ENCODE measurements at places on chromosomes 4 and X. TPM values are rescaled to one million over a fixed set of nuclear protein-coding genes. Genes with fewer than 3 reads are reported as not detected.

The HSFX2 gene
- total RNA-seq = 0.96 TPM

The ZRSR2 gene
- total RNA-seq = 4.5 TPM

The TBX22 gene
- total RNA-seq = not detected

The CFAP47 gene
- not detected for total RNA-seq

The MAB21L2 gene
- 0.10 TPM for total RNA-seq

DNA sequence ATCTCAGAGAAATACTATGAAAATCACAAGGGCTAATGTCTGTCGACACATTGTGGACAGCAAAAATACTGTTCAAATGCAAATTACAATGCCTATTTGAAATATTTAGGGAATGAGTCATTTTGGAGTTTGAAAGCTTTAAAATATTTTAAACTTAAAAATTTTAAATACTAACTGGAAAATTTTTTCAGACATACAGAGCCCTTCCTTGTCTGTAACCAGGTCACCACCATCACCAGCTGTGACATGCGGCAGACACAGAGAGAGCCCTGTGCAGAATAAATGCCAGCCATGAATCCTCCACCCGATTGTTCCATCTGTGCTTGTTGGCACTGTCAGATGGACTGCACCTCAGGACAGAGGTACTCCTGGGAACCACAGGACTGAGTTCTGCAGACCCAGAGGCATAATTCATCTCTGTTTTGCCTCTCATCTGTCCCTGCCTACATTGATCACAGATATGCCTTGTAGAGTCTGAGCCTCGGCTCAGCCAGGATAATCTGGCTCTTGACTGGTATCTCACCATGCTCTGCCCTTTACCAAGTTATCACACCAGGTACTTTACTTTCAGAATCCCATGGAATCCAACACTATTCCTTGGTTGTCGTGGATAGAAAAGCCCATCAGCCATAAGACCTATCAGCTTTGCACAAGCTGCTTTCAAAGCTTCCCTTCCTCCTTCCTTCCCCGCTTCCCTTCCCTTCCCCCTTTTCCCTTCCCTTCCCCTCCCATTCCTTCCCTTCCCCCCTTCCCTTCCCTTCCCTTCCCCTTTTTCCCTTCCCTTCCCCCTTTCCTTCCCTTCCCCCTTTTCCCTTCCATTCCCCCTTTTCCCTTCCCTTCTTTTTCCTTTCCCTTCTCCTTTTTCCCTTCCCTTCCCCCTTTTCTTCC, 67.2 kb downstream of the TBC1D9 start:
- peak; percentile 36 for DNase-seq

- no peak for DNase-seq
Measured at GRCh38 chrX:119624417-119624816, 18.2 kb upstream of the NKRF start.

The APLN gene
- total RNA-seq = 0.98 TPM

The TEX13B gene
- total RNA-seq = not detected

DNA sequence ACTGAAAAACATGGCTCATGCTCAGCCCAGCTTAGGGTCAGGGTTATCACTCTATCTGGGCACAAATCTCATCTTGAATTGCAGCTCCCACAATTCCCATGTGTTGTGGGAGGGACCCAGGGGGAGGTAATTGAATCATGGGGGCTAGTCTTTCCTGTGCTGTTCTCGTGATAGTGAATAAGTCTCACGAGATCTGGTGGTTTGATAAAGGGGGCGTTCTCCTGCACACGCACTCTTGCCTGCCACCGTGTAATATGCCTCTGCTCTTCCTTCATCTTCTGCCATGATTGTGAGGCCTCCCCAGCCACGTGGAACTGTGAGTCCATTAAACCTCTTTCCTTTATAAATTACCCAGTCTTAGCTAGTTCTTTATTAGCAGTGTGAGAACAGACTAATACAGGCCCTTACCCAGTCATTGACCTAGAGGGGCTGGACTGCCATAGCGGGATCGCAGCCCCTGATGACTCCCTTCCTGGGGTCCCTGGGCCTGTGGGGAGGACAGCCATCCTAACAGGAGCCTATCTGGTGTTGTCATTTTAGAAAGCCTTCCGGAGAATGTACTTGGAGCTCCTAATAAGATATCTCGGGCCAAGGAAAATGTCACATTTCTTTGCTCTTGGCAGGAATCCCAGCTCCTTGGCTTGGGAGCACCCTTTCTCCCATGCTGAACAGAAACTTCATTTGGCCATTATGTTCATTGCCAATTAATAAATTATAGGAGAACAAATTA, 112.6 kb downstream of the PHKA2 start:
- DNase-seq = no peak

DNA sequence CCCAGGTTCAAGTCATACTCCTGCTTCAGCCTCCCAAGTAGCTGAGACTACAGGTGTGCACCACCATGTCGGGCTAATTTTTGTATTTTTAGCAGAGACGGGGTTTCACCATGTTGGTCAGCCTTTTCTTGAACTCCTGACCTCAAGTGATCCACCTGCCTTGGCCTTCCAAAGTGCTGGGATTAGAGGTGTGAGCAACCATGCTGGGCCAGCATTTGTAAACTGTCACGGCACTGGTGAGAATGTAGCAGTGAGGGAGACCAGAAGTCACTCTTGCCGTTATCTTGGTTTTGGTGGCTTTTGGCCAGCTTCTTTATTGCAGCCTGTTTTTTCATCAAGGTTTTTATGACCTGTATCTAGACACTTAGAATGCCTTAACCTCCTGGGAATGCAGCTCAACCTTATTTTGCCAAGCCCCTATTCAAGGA, 22.4 kb downstream of the PCDH18 start:
- no peak for DNase-seq

The SATL1 gene
- not detected for total RNA-seq

GRCh38 chr4:146582864-146583263, 55.8 kb upstream of the POU4F2 start:
- DNase-seq = no peak

- peak; percentile 49 for DNase-seq
Measured at GRCh38 chr4:6886886-6887285, 22.7 kb upstream of the TBC1D14 start.

DNA sequence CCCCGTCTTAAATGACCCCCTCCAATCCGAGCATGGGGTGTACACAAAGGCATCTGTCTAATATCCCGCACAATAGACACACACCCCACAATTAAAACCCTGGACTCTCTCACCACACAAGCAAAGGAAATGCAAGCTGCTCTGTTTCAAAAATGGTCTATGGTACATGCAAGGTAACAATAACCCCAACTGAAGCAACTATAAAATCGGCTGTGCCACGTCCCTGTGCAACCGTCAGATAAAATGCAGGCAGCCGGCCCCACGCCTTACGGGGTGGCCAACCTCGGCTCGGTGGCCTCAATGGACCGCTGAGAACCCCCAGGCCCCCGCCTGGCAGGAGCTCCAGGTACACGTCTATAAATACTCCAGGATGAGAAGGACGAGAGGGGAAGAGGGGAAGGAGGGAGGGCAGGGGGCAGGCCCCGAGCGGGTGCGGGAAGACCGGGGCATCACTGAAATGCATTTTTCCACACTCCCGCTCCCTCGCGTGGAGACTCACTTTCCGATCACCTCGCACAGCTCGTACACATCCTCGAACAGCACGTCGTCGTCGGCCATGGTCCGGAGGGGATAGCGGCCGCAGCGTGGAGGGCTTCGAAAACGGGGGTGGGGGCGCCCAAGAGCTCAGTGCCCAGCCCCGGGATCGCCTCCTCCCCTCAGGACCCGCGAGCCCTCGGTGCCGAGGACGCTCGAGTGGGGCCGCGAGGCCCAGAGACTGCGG, 763 bp downstream of the CASK start:
- DNase-seq = peak; percentile 22

DNA sequence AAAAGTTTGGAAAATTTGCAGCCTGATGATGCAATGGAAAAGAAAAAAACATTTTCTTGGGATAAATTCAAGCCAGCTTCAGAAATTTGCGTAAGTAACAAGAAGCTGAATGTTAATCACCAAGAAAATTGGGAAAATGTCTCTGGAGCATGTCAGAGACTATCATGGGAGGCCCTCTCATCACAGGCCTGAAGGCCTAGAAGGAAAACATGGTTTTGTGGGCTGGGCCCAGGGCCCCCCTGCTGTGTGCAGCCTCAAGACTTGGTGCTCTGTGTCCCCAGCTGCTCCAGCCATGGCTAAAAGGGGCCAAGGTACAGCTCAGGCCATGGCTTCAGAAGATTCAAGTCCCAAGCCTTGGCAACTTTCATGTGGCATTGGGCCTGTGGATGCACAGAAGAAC, 1049.8 kb upstream of the GRIA3 start:
- no peak for DNase-seq

The SPARCL1 gene
- 0.39 TPM for total RNA-seq

DNA sequence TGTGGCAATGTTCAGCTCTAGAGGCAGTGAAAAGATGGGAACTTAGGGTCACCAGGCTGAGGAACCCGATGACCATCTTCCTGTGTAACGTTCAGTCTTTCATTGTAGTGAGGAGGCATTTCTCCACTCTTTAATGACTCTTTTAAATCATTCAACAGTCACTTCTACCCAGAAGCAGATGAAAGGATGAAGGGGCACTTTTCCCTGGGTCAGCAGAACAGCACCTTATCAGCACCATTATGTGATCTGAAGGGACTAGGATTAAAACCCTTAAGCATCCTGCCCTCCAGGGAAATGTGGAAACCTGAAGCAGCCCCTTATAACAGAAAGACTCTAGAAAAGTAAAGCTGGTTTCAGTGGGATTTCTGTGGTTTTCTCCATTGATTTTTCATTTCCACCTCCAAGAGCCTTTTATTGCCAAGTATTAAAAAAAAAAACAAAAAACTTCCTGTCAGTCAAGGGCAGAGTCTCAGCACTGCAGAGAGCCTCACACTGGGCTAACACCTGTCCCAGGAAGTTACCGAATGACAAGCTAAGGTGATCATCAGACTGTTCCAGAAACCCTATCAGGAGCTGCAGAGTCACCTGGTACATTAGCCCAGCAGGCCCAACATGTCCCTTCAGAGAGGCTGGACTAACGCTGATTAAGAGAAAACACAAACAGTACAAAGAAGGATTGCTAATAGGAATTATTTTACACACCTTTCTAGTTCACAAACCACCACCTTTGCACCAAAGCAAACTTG, 185.9 kb downstream of the SHROOM3 start:
- DNase-seq = no peak

DNA sequence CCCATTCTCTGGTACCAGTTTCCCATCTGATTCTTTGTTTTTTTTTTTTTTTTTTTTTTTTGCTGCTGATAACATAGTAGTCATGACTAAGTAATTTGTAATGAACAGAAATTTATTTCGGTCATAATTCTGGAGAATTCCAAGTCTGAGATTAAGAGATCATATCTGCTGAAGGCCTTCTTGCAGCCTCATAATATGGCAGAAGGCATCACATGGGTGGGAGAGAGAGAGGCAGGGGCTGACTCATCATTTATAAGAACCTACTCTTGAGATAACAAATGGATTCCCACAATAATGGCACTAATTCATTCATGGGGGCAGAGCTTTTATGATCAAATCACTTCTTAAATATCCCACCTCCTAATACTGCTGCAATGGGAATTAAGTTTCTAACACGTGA, 1034.3 kb downstream of the STIM2 start:
- DNase-seq = no peak

DNA sequence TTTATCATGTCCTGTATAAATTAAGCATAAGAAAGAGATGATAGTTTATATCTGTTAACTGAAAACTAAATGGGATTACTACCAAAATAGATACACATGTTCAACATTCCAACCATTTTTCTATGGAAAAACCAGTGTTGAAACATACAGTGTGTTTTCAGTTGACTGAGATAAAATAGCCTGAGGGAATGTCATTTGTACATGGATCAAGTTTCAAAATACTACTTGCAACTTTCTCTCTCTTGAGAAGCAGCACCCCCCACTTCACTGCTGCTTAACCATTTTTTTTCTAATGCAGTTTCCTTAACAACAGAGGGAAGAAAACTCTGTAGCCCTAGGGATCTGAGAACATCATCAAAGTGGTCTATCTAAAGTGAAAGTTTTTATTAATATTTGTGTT, 70.8 kb downstream of the NPNT start:
- DNase-seq = peak; percentile 80

DNA sequence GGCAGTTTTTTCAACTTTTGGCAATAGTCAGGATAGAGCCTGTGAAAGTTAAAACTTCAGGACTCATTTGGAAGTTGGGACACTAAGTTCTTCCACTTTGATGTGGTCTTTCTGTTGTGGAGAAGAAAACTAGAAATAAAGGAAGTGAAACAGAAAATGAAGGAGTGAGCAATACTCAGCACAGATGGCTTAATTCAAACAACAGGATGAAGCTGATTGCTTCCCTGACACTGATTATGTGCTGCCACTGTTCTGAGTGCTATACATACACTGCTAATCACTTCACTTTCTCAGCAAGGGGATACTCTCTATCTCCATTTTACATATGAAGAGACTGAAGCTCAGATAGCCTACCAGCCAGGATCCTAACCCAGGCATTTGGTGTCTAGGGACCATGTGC, 235.1 kb upstream of the CPEB2 start:
- DNase-seq = peak; percentile 14

- no peak for DNase-seq
Measured at GRCh38 chrX:45716750-45717149, 516.1 kb upstream of the DIPK2B start.

GRCh38 chr4:38157592-38157991, 197.4 kb downstream of the PTTG2 start:
- peak; percentile 29 for DNase-seq

The TACR3 gene
- not detected for total RNA-seq

DNA sequence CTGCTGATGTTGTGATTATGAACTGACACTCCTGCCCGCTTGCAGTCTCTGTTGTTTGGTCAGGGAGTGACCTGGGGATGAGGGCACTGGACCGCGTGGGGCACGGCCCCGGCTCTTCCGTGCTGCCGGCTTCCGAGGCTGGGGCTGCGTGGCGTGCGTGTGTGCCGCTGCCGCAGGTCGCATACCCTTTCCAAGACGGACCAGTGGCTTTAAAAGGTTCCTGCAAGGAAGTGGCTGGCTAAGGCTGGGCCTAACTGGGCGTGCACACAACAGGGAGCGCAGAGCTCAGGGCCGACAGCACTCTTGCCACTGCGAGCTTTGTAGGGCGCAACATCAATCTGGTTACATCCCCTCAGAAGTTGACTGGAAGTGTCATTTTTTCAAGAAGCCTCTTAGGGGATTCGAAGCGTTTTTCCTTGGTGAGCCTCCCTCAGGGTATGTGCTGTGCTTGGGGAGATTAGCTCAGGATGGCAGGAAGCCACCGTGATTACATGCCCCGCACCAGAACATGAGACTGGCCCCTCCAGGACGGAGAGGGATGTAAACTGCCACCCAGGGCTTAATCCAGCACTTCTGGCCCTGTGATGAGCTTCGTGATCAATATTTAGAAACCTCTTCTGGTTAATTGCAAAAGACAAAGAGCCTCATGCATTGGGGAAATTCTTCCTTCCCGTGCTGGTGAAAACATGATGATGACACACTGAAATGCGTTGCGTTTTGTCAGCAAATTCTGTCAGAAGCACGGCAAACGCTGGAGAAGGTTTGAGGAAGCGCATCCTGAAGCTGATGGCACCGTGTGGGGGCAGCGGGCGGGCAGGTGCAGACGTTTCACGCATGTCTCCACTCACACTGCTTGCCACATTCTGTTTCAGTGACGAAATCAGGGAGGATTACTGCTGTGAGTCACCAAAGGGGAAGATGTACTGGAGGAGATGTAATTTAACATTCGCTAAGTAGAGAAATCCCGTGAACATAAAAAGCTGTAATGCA, 11.1 kb downstream of the MAEA start:
- DNase-seq = no peak

- no peak for DNase-seq
Measured at GRCh38 chr4:88447371-88448095, 9.4 kb upstream of the HERC5 start.

Data from RPMI7951 (cell line).